Effector CD4-positive, alpha-beta T cell (primary cell): ENCODE measurements at places on chromosomes 7 and 10.
A peak's percentile ranks its signal among the peaks of the same experiment; 100 is the strongest.

GRCh38 chr10:2471811-2472210, 595.5 kb upstream of the PFKP start:
- DNase-seq = no peak

DNA sequence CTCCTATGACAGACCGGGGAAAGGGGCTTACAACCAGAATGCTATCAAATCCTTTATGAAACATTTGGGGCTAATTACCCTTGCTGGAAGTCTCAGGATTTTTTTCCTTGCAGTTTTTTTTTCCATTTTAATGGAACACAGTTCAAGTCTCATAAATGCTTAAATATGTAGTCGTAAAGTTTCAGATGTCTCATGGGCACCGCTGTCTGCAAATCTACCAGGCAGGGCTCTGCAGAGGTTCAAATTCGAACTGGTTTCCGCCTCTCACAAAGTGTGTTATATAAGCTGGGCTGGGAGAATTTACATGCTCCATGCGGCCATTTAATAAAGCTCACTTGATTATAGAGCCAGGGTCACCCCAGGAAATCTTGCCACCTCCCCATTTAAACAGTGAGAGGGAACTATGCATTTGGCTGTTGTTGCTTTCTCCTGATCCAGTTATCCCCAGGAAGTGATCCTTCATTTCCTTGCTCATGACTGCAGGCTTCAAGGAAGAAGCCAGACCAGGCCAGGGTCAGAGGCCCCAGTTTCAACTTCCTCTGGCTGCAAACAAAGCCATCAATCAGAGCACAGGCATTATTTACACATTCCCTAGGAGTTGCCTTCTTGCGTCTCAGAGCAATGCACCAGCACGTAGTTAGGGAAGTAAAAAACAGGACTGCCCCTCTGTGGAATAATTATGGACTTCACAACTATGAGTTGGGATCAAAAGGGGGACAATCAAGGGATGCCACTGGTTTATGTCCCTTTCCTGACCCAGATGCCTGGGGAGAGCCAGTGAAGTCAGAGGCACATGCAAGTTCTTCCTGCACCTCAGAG, 358.8 kb downstream of the PRPF18 start:
- DNase-seq = no peak

- DNase-seq = peak; percentile 57
Observed at GRCh38 chr10:32256613-32257437, 90.1 kb downstream of the EPC1 start.

- DNase-seq = no peak
Observed at GRCh38 chr7:107661865-107662379, 1.3 kb downstream of the SLC26A4 start.

DNA sequence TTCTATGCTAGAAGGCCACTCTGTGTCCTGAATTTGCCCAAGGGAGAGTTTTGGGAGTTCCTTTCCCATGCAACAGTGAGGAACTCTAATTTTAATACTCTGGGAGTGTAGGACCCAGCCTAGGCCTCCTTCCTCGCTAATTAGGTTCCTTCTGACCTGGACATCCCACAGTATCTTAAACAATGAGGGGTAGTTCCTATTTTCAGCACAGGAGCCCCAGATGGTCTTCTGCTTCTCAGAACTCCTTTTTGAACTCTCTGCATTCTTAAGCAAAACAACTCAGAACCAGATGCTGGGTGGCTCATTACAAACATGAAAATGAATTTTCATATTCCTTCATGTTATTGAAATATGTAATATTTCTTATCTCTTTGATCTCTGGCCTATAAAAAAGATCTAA, 116.9 kb downstream of the LRMDA start:
- DNase-seq = no peak

GRCh38 chr10:109215291-109216075, 707.8 kb downstream of the XPNPEP1 start:
- no peak for DNase-seq

GRCh38 chr7:16891874-16892643, 10.3 kb upstream of the AGR3 start:
- DNase-seq = no peak
